Right atrium auricular region (tissue), 2 donors: ENCODE measurements at places on chromosomes 16 and 17.

- DNase-seq, result no peak
- no peaks in the 10 kb centered on the region for H3K27me3 ChIP-seq
- peaks cover 56% of the 10 kb centered on the region for H3K4me1 ChIP-seq
- H3K4me3 ChIP-seq, result no peak overlapping the region
Measured at GRCh38 chr16:85376292-85377095, 236.6 kb upstream of the GSE1 start.

DNA sequence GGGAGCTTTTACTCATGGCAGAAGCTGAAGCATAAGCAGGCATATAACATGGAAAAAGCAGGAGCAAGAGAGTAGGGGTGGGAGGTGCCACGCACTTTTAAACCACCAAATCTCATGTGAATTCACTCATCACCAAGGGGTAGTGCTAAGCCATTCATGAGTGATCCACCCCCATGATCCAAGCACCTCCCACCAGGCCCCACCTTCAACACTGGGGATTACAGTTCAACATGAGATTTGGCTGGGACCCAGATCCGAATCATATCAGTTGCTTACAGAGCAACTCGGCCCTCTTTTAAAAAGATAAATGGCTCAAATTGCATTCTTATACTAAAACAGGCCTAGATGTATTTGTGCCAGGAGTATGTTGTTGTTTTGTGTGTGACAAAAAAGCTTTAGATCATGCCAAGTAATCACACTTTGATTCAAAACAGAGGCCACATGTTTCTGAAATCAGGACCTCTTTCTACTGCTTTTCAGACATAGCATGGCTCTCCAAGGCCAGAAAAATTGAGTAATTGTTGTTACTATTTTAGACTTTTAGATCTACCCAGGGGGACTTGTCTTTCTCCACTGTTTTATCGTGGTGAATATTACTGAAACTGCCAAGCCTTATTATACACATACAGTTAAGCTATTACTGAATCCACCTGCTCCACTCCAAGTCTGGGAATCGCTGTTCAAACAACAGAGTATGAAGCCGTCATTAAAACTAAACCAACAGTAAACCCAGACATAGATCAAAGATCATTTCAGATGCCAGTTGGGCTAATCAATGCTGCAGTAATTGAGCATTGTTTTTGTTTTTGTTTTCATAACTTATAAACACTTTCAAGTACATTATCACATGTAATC is 163.3 kb downstream of the KCNJ2 start:
- no peak for DNase-seq
- no peaks in the 10 kb centered on the region for H3K4me1 ChIP-seq
- no peaks in the 10 kb centered on the region for H3K27me3 ChIP-seq
- H3K4me3 ChIP-seq, result no peak overlapping the region
- no peak overlapping the region for H3K27ac ChIP-seq

GRCh38 chr17:42537156-42537805 is 1.2 kb downstream of the NAGLU start:
- H3K4me1 ChIP-seq, result peaks cover 22% of the 10 kb centered on the region
- DNase-seq, result no peak
- H3K4me3 ChIP-seq, result peak overlapping the region; percentile 47

DNA sequence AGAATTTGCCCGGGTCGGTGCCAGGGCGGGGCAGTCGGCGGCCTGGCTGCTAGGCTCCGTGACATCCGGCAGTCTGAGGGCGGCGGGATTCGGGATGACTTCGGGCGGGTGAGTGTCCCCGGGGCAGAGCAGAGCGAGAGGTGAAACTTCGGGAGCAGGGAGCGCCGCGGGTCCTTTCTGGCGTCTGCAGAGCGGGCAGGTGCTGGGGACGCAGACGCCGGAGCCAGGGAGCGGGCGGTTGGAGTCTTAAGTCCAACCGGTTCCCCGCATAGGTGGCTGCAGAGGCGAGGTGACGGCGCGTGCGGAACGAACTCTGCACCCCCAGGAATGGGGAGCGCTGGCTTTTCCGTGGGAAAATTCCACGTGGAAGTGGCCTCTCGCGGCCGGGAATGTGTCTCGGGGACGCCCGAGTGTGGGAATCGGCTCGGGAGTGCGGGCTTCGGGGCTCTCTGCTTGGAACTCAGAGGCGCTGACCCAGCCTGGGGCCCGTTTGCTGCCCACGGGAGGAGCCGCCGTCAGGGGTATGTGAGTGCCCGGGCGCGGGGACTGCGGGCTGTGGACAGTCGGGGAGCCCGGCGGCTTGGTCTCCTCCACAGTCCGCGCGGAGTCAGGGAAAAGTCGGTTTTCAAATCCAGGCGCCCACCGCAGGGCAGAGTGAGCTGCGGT is at the start of gene B4GALNT2:
B4GALNT2 (plus strand) TSS at position 71 of the 666 bp plus-strand sequence; CDS start at position 95, 24 bp downstream.
- peaks cover 15% of the 10 kb centered on the region for H3K27me3 ChIP-seq
- no peaks in the 10 kb centered on the region for H3K4me1 ChIP-seq
- no peak for DNase-seq

DNA sequence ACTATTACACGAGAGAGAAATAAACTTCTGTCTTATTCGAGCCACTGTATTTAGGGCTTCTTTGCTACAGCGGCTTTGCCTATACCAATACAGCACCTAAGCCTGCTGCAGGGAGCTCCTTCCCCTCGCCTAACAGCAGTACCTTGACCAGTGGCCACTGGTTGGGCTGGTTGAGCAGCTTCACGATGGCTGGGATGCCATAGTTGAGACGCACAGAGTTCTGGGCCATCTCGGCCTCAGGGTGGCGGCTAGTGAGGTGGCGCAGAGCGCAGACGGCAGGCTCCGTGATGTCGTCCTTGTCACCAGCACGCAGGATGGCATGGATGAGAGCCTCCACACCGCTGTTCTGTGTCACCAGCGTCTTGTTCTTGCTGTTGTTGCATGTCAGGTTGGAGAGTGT is 23.7 kb downstream of the JUP start:
- H3K27ac ChIP-seq, result no peak overlapping the region
- no peak for DNase-seq
- H3K4me3 ChIP-seq, result no peak overlapping the region
- no peaks in the 10 kb centered on the region for H3K4me1 ChIP-seq
